ENCODE measurements at places on chromosomes 7 and 10.

- peak; percentile 52 for DNase-seq
These were observed 92.1 kb downstream of the GRB10 start for GRCh38 chr7:50690541-50691011.

GRCh38 chr7:50499092-50499491 is 48.9 kb upstream of the FIGNL1 start:
- DNase-seq = no peak

- DNase-seq = no peak
These were observed 224.3 kb downstream of the TWIST1 start for GRCh38 chr7:18893156-18893555.

- no peak for DNase-seq
These were observed 380.4 kb upstream of the SORCS1 start for GRCh38 chr10:107544706-107545520.

DNA sequence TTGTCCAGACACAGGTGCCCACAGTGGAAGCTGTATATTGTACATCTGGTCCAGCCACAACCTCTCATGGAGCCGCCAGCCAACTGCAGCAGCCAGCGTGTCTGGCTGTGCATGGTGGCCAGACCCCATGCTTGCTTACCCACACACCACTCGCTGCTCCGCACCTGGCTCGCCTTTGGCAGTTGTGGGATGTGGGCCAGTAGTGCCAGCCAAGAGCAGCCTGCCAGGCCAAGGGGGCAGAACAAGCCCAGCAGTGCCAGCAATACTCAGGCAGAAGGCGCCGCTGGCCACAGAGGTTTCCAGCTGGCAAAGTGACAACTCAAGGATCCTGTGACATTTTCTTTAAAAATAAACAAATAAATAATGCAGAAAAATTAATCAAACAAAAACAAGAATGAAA is 11.7 kb upstream of the TMEM243 start:
- no peak for DNase-seq

DNA sequence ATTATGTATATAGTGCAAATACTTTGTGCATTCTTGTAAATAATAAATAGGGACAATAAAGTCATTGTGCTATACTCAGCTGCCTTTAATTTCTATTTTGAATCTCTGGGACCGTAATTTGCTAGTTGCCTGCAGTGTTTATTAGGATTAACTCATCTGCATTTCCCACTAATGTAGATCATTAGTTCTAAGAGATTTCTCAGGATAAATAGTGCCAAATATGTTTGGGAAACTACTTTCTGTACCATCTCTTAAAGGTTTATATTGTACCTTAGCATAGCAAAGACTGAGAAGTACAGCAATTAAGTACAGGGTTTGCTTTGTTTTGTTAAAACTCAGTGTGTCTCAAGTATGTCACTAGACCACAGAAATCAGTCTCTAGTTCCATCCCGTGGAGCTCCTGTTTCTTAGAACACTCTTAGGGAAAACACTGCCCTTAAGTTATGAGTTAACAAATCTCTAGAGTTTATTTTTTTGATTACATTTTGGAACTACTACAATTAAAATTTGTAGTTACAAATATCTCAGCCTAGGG is 26.0 kb downstream of the ADD3 start:
- no peak for DNase-seq

GRCh38 chr7:1012716-1013095 is 29.7 kb downstream of the CYP2W1 start:
- no peak for DNase-seq

DNA sequence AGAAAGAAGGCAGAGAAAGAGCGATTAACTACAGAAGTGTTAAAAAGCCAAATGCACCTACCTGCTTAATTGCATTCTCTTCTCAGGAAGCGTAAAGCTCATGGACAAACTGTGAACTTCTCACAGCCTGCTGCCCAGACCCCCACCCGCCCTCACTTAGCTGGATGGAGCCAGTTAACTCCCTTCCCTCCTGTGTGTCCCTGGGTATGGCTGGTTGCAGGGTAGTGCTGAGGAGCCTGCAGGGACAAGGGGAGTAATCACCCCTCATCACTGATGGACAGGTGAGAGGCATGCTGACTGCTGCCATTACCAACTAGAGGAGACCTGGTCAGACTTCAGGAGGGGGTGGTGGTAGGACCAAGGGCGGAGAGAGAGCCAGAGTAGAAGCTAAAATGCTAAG is 37.5 kb downstream of the ENO4 start:
- no peak for DNase-seq

DNA sequence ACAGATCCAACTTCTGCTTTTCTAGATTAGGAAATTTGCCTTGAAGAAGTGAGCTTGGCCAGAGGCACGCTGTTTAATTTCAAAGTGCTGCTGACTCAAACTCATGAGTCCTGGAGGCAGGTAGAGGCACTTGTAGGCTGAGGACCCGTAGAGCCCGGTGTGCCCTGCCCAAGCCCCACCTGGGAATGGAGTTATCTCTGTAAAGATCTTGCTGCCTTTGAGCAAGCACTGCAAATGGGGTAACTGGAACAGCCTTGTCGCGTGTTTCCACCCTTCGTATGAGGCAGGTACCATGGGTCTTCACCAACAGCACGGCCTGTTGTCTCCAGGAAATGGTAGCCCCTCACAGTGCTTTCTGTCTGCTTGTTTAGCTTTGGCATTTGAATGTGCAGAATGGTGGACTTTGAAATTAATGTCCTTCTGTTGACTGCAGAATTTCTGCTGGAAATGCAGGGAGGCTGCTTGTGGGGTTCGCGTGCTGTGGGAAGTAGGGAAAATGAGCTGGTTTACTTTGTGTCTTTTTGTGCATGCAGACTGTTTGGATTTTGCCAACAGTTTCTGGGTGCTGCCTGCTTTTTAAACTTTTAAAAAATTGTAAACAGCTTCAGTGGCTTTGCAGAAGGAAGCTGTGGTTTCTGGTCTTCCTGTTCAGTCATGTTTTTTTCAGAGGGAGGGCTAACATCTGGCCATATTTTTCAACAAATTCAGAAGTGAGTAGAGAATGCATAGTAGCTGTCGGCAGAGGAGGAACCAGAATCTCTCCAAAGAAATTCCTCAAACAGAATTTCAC is 27.2 kb downstream of the CCM2 start:
- DNase-seq = peak; percentile 32

GRCh38 chr7:74017125-74017524 is 10.8 kb upstream of the ELN start:
- no peak for DNase-seq

DNA sequence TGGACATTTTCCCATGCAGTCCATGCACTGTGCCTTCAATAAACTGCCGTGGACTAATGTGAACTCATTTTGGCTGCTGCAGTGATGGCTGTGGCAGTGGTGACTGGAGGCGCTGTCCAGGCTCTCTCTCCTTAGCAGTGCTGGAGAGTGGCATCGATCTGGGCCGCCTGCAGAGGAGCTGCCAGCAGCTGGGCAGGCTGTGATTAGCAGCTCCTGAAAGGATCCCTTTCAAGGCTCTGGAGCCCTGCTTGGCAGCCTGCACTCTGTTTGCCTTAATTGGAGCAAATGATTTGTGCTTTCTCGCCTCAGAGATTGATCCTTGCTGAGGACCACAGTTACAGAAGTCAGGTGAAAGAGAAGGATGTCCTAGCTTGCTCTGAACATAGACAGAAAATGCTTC is 130.1 kb upstream of the VWC2 start:
- DNase-seq = no peak

DNA sequence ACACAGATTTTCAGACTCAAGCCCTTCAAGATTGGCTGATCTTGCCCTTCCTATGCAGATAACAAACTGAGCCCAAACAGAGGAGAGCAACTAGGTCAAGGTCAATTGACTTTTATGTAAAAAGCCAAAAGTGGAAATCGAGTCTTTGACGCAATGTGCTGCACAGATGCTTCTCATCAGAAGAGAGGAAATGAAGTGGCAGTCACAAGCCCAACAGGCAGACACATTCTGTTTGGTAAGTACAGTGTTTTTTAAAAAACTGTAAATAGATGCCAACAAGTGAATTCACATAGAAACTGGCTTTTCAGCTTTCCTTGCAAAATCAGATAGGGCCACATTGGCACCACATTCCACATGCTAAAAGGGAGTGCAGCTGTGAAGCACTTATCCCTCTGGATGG is 606.6 kb downstream of the KCNMA1 start:
- no peak for DNase-seq

DNA sequence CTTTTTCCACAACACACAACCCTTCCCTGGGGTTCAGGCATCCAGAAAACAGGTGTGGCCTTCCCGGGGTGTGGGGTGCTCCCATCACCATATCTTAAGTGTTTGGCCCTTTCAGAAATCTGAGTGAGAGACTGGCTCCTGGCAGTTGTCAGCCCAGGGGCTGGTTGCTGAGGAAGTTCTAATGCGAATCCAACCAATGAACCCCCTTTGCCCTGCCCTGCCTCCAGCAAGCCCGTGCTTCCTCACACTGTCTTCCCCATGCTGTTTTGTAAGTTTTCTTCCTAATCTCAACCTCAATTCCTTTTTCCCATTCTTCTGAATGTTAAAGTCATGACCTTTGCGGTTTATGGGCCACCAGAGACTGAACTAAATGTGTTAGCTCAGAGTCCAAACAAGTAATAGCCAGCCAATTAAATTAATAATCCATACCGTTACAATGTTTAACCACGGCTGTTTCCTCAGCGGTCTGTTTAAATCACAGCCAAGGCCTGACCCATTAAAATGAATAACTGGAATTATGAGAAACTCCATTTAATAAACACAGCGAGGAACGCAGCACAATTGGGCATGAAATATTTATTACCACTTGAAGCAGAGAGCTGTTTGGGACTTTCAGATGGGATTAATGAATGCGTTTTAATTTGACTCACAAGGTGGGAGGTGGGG is 90.9 kb upstream of the TCF7L2 start:
- no peak for DNase-seq

DNA sequence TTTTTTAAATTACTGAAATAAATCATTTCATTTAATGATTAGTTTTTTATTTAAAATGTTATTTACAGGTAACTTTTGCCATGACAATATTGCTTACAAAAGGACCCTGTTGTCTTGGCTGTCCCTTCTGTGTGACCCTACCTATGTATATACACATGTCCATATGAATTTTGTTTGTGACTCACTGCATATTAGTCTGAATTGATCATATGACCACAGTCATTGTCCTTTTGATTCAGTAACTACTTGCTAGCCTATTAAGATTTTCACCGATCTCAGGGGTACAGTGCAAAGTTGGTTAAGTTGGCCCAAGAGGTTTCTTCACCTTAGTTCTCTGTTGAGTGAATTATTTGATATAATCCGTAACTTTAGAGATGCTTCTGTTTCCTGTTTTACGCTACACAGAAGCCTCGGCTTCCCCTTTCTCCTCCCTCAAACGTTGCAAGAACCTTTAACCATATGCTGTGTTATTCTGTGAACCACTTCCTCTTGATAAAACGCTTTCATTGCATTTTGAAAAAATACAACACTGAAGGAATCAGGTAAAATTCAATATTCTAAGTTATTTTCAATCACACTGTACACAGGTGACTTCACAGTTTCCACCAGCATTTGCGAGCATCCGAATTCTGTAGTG is 43.9 kb downstream of the APBB1IP start:
- DNase-seq = no peak

GRCh38 chr7:156579566-156579965 is 61.0 kb upstream of the RNF32 start:
- no peak for DNase-seq

DNA sequence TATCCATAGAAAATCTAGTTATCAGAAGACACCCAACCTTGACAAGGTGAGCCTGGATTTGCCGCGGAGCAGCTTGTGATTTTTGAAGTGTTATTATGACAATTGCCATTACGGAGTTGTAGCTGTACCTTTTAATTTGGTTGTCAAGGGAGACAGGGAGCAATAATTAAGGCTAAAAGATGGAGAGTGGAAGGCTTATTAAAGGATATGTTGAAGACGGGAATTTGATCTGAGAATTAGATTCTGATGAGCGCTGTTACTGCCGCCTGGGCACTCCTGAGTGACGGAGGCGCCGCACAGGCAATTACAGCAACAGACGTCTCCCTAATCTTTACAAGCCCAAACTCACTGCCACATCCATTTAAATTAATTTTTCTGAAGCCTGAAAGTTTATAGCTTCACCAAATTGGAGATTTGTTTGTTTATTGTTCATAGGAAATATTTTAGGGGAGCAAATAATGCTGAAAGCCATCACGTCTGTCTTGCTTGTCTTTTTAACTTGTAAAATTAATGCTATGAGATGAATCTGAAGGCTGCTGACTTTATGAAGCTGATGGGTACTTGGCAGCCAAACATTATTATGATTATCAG is 475.0 kb upstream of the ADARB2 start:
- no peak for DNase-seq

- DNase-seq = no peak
These were observed 112.1 kb downstream of the ACTR3B start for GRCh38 chr7:152871678-152872060.

DNA sequence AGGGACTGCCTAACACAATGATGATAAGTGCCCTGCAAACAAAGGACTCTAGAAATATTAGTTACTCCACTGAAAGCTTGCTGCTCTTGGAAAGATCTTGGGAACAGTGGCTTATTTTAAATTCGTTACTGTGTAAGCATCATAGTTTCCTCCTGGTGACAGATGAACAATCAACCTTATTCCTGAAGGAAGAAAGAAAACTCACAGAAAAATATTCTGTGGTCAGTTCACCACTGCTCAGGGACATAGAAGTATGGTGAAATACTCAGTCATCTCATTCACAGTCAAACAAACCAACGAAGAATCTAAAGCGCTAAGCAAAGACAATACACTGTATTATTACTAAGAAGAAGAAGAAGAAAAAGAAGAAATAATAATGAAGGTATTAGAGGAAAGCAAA is 27.8 kb downstream of the MKX start:
- no peak for DNase-seq

All from HCEC 1CT (cell line).